ENCODE measurements at places on chromosomes 7 and 10.
A peak's percentile ranks its signal among the peaks of the same experiment; 100 is the strongest.

- no peak for DNase-seq
These were observed 360.6 kb upstream of the ADARB2 start for GRCh38 chr10:2097937-2098336.

DNA sequence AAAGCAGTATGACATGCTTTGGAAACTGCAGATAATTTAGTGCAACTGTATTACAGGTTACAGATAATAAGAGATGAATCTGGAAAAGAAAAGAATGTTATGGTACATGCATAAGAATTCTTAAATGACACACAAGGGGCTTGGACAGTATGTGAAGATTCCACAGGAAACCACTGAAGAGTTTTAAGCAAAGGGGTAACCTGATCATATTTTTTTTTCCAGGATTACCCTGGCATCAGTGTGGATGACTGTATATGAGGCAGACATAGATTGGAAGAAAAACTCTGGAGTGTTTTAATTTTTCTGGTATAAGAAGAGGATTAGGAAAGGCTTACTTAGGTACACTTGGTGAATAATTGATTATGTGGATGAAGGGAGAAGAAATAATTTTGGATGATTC is 8.1 kb downstream of the TFPI2 start:
- DNase-seq: no peak

DNA sequence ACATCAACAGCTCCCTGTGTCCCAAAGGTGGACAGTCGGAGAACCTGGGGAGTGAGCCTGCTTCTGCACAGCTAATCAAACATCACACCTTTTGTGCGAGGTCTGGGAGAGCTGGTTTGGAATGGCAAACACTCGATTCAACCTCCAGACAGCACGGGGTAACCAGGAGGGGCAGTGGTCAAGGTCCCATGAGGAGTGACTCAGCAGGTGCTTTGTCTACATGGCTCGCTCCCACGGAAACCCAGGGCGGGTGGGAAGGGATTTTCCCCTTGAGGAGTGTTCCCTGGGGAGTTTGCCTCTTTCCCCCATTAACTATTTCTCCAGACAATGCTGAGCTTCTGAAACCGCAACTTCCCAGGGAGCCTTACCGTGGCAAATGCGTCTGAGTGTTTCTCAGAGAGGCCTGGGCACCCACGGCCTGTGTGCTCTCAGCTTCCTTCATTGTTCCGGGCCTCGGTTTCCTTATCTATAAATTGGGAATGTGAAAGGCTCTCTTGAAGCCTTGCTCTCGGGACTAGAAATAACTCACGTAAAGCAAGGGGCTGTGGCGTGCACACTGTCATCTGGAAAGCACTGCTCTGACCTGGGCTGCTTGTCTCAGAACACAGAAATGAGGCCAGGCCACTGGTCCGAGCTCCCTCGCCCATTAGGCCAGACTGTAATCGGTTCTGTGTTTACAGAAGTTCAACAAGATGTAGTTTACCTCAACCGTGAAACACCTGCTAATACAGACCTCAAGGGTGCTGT is 14.0 kb upstream of the GTPBP4 start:
- peak; percentile 87 for DNase-seq

DNA sequence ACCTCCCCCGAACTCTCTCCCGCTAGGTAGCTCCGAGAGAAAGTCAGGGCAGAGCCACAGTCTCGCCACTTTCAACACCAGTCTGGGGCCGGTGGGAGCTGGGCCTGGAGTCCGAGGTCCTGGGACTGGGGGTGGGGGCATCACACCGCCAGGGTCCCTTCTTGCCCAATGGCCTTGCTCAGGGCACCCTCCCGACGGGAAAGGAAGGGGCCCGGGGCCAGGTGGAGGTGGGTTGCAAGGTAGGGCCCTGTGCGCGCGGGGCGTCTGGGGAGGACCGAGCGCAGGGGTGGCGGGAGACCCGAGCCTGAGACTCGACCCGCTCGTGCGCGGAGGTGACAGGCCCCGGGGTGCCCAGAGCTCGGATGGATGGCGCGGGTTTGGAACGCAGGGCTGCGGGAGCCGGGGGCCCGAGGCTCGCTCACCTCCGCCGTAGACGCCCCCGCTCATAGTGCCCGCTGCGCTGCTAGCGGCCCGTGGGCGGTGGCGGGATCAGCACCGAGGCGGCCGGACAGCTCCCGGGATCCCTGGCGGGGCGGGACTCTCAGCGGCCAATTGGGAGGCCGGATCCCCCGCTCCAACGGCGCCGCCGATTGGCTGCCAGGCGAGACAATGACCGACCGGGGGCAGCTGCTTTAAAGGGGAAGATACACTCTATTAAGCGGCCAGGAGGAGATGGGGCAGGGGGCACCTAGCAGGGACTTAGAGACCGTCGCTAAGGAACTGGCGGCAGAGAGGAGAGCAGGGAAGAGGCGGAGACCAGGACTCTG is at the start of gene ACTL6B:
Gene ACTL6B, minus strand, starts transcription at position 541 of the 767 bp plus-strand sequence. Its CDS starts 94 bp downstream, at position 447.
- no peak for DNase-seq

DNA sequence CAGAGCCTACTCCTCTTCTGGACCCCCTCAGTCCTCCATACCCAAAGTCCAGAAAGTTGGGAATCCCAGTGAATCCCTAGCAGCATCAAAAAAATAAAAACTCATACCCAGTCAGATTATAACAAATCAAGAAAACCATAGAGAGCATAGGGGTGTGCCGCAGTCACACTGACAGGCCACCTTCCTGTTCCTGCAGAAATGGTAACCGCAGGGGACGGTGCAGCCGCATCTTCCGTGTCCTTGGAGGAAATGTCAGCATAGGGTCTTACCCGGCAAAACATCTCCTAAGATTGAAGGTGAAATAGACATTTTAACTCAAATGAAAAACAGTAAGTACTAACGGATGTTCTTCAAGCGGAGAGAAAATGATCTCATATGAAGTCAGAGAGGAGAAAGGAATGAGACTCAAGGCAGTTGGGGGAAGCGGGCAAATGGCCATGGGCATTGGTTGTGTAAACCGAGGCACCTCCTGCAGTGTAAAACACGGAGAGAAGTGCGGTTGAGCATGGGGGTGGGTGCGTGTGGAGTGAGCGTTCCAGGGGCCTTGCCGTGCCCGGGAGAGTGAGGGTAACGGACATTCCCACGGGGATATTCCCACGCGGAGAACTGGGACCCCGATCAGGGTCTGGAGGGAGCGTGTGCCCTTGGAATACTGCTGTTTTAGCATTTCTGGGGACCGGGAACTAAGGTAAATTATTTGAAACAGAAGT is 110.8 kb downstream of the NKX6-2 start:
- no peak for DNase-seq

- DNase-seq: peak; percentile 42
These were observed 138.8 kb upstream of the BTBD16 start for GRCh38 chr10:122132331-122132755.

GRCh38 chr10:125064681-125065492 is 95.5 kb downstream of the CTBP2 start:
- DNase-seq: peak; percentile 98

- no peak for DNase-seq
These were observed 277.0 kb downstream of the EXOC4 start for GRCh38 chr7:133529861-133530260.

GRCh38 chr10:114821915-114822443 is 399 bp downstream of the FHIP2A start:
- DNase-seq: peak; percentile 62

- DNase-seq: no peak
These were observed 45.2 kb downstream of the NPTX2 start for GRCh38 chr7:98662289-98662688.

DNA sequence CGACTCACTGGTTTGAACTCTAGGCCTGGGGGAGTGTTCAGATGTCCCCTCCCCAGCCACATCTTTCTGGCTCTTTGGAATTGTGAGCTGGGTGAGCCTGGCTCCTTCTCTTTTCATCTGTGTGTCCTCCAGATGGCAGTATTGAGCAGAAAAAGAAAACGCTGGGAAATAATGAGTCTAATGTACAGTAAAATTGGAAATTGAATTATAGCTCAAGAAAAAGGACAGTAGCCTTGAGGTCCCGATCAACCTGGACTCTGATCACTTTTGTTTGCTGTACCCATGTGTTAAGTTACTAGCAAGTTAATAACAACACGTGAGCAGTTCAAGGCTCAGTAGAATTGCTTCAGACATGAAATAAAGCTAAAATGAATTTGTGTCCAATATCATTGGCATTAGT is 77.9 kb downstream of the SNX10 start:
- peak; percentile 70 for DNase-seq

GRCh38 chr7:41146429-41146828 is 556.5 kb downstream of the INHBA start:
- DNase-seq: no peak

DNA sequence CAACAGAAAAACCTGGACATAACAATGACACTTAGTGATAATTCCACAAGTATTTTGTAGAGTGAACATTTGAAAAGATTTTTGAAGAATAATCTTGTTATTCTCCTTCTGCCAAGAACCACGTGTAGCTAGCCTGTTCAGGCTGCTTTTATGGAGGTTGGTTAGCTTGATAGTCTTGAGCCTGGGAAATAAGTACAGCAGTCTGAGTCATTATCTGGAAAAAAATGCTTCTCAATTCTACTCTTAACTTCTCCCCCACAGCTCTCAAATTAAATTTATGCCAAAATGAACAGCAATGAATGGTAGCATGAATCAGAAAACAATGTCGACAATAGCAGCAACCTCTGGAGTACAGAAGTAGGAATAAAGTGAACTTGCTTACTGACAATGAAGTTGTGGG is 63.2 kb downstream of the GPR37 start:
- no peak for DNase-seq

DNA sequence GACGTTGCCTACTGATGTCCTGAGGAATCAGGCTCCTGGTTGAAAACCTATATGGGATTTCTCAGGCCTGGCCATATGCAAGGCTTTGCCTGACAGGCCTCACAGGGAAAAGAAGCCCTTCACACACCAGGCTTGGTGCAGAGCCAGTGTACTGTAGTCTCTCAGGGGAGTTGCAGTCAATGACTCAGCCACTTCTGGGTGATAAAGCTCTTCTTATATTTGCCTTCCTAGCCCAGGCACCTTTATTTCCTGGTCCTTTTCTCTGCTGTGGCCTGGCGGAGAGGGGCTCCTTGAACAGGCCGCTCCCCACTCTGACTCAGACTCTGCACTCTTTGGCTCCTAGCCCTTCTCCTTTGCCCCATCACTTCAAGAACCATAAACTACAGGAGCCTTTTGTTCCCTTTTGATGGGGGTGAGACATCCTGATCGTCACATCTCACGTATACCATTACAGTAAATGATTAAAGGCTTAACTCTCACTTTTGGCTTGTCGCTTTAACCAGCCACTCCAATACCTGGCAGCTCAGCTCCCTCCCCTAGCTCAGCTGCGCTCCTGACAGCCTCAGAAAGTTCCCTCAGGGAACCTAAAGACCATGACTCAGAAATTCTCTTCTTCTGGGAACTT is 33.5 kb downstream of the DPY19L1 start:
- DNase-seq: peak; percentile 100

GRCh38 chr7:105810556-105810955 is 65.8 kb downstream of the ATXN7L1 start:
- no peak for DNase-seq

GRCh38 chr10:128934492-128934891 is 532.5 kb upstream of the MGMT start:
- no peak for DNase-seq

DNA sequence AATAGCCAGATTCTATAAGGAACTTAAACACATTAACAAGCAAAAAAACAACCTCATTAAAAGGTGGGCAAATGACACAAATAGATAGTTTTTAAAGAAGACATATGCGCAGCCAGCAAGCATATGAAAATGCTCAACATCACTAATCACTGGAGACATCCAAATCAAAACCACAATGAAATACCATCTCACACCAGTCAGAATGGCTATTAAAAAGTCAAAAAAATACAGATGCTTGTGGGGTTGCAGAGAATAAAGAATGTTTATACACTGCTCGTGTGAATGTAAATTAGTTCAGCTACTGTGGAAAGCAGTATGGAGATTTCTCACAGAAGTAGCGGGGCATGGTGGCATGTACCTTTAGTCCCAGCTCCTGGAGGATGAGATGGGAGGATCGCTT is 164.0 kb downstream of the CHRM2 start:
- DNase-seq: no peak

- no peak for DNase-seq
These were observed 461.0 kb downstream of the KIF20B start for GRCh38 chr10:90162271-90162853.

DNA sequence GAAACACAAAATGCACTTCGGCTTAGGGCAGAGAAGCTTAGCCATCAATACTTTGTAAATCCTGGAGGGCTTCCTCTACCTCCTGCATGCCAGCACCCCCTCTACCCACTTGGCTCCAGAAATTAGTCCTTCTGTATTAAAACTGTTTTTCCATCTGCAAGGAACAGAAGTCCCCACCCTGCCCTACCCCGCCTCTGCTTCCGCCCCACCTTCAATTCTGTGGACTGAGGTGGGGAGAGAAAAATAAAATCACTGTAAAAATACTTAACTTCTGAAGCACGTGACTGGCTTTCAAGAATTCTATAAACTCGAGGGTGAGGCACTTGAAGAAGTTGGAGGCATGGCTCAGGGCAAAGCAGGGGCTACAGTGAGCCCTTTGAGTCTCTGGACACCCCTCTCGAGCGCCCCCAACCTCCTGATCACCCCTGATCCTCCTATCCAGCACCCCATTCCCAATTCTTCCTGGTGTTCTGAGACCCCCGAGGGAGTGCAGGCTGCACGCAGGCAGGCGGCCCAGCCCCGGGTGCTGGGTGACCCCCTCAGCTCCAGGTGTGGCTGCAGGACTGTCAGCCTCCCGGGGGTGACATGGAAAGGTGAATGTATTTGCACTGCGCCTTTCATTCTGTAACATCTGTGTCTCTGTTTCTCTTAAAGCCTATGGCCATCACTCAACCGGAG is 7.3 kb upstream of the KIAA1217 start:
- no peak for DNase-seq

DNA sequence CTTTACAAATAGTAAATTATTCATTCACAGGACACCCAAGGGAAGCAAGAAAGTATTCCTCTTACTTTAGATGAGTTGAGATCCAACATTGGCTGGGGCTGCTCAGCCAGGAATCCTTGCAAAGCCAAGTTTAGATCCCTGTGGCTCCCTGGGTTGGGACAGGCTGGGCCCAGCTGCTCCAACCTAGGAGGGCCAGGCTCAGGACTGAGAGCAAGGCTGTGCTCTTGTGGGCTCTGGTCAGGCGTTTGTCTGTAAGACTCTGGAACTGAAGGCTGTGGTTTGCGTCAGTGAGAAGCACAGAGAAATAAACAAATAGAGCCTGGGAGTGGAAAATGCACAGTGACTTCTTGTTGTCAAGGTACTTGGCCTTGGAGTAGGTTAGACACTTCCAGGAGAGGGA is 53.2 kb upstream of the TMEM273 start:
- DNase-seq: no peak

- DNase-seq: no peak
These were observed 194.5 kb upstream of the AHR start for GRCh38 chr7:17103984-17104383.

GRCh38 chr10:48656241-48656913 is 28.3 kb upstream of the WDFY4 start:
- peak; percentile 93 for DNase-seq

- no peak for DNase-seq
These were observed 22.8 kb downstream of the PRKAG2 start for GRCh38 chr7:151853896-151854719.

Data from kidney tubule cell (primary cell).